NCI-H1417 treated with DMSO at 0.1 percent for 48 hours (cell line): ENCODE measurements at places on chromosomes 2 and 18.

DNA sequence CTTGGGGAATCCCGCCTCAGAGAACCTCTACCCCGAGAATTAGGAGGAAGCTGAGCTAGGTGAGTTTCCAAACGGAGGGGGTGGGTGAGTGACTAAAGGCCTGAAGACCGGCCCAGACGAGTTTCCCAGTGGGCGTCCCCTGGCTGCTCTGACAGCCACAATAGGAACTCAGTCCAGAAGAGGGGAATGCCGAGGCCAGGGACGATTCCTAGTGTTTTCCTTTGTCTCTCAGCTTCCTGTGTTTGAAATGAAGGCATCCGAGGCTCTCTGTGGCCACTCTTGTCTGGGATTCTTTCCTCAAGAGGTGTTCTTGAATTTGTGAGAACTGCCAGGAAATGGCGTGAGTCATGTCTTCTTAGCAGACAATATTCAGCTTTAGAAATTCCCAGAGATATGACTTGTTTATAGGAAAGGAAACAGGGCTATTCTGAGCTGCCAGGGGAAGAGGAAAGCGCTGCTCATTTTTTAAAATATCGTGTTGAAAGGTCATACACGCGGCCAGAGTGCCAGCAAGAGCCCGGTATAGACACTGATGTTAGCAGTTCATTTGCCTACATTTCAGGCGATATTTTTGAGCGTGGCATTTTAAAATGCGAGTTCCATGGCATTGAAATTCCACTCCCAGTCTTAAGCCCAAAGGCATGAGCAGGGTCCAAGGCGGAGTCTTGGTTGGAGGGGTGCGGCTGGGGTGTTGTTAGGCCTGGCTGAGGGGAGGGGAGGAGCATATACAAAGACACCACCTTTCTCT is 169.1 kb upstream of the KLF7 start:
- no peak for DNase-seq

- DNase-seq = no peak
These were observed 121.9 kb upstream of the GATA6 start for GRCh38 chr18:22047485-22047884.

DNA sequence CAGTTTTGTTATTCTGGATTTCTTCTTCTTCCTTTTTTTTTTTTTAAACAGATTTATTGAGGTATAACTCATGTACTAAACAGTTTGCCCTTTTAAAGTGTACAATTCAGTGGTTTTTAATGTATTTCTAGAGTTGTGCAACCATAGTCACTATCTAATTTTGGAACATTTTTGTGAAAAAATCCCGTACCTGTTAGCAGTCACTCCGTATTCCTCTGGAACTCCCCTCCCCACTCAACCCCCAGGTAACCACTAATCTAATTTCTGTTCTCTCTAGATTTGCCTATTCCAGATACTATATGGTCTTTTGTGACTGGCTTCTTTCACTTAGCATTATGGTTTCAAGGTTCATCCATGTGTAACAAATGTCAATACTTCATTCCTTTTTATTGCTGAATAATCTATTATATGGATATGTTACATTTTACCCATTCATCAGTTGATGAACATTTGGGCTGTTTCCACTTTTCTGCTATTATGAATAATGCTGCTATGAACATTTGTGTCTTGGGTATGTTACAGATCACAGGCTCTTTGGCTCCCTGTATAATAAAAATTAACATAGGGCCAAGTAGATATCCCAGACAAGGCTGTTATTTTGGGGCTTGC is 21.9 kb downstream of the EHBP1 start:
- DNase-seq = no peak

- DNase-seq = no peak
These were observed 132.9 kb upstream of the RND3 start for GRCh38 chr2:150620416-150620815.

DNA sequence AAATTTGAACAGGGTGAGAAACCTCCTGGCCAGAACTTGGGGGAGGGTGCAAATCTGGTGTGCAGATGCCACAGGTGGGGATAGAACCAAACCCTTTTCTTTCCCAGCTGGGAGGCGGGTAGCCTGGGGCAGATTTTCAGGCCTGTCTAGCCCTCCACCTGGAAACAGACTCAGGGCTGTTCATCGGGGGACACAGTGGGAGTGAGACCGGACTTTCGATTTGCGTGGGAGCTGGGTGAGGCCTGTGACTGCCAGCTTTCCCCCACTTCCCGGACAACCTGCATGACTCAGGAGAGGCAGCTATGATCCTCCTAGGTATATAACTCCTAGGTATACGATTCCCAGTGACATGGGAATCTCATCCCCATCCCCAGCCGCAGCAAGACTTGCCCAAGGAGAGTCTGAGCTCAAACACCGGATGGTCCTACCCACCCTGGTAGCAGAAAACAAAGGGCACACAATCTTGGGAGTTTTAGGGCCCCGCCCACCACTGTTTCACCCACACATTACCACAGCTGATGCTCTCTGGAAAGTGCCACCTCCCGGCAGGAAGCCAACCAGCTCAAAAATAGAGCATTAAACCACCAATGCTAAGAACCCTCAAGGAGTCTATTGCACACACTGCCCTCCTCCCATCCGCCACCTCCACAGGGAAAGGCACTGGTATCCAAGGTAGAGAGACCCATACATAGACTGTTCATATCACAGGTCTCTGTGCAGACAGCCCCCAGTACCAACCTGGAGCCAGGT is 92.5 kb downstream of the BARD1 start:
- no peak for DNase-seq

DNA sequence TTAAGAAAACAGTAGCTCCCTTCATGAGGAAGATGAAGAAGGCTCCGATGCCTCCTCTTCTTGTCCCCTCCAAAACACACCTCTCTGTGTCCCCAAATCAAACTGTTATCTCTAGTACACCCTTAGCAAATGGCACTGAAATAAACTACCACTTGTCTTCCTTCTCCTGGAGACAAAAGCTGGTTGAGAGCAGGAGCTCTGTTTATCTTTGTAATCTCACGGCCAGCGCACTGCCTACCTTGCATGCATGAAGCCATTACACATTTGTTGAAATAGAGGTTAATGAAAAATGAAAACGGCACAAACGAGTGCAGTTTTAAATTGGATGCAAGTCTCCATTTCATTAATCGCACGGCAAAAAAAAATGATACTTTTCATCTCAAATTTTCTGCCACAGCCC is 113.7 kb downstream of the EPB41L3 start:
- DNase-seq = no peak

GRCh38 chr2:147925886-147926285 is 81.1 kb downstream of the ACVR2A start:
- DNase-seq = no peak

- DNase-seq = no peak
These were observed 19.6 kb downstream of the EHBP1 start for GRCh38 chr2:62724886-62725711.

DNA sequence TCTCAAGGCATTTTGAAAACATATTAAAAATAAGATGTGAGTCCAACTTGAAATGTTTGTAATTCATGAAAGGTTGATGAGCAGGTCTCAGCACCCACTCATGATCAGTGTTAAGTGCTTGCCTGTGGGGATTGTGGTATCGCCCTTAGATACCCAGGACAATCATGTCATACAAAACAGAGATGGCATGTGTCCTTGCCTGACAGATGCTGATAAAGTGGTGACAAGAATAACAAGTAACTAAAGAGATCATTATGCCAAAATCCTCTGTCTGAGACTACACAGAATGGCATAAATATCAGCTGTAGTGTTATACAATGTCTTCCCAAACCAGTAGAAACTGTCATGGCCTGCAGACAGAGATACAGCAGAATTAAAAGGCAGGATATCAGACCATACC is 930.3 kb downstream of the SUCLG1 start:
- DNase-seq = no peak

DNA sequence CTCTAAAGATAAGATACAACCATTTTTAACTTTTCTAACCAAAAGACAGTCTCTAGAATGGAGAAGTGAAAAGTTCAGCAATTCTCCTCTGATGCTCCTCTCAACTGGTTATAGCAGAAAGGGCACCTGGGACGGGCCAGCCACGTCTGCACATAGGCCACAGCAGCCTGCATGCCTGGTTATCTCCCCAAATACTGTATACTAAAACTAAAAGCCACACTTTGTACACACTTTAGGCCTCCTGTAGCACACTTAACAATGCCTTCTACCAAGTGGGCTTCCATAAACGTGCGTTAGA is 179.1 kb downstream of the ANKRD44 start:
- DNase-seq = no peak

DNA sequence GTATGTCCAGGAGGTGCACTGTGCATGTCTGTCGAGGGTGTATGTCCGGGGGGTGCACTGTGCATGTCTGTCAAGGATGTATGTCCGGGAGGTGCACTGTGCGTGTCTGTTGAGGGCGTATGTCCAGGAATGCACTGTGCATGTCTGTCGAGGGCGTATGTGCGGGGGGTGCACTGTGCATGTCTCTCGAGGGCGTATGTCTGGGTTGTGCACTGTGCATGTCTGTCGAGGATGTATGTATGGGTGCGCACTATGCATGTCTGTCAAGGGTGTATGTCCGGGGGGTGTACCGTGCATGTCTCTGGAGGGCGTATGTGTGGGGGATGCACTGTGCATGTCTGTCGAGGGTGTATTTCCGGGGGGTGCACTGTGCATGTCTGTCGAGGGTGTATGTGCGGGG is 249.3 kb upstream of the MYT1L start:
- no peak for DNase-seq

DNA sequence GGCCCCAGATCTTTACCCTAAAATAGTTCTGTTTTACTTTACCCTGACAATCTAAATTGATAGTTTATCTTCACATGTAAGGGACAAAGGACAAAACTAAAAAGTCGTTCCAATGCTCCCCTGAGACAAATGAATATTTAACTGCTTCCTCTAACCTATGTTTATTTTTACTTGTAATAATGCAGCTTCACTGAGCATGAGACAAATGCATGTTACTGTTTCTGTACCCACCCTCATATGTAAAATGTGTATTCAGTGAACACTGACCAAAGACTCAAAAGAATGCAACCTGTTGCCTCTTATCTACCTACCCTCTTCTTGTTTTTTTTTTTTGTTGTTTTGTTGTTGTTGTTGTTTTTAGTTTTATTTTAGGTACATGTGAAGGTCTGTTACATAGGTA is 1570.9 kb upstream of the SLC39A10 start:
- no peak for DNase-seq

DNA sequence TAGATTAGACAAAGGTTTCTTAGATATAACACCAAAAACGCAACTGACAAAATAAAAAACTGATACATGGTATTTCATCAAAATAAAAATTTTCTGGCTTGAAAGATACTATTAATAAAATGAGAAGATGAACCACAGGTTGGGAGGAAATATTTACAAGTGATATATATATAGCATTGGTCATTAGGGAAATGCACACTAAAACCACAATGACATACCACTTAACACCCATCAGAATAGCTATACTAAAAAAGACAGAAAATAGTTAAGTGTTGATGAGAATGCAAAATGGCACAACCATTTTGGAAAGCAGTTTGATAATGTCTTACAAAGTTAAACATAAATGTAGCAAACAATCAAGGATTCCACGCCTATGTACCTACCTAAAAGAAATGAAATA is 83.9 kb downstream of the SLC66A3 start:
- no peak for DNase-seq

- no peak for DNase-seq
These were observed 105.9 kb upstream of the NYAP2 start for GRCh38 chr2:225293638-225294037.

- no peak for DNase-seq
These were observed 220.7 kb downstream of the CAMKMT start for GRCh38 chr2:44582363-44583008.

- DNase-seq = no peak
These were observed 14.6 kb downstream of the SLC4A5 start for GRCh38 chr2:74328573-74328972.

DNA sequence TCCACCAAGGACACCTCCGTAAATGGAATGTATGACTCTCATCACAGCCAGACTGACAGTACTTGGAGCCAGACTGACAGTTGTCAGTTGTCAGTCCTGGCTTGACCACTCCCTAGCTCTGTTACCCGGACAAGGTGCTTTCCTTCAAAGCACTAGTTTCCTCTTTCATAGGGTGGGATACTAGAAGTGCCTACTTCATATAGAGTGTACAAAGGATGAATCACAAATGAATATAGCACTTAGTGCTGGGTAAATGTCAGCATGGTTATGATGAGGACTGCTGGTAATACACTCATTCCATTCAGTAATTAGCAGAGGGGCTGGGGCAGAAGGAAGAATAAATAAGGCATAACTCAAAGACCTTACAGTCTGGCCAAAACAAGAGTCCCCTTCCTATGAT is 91.4 kb downstream of the ARL4C start:
- DNase-seq = no peak

DNA sequence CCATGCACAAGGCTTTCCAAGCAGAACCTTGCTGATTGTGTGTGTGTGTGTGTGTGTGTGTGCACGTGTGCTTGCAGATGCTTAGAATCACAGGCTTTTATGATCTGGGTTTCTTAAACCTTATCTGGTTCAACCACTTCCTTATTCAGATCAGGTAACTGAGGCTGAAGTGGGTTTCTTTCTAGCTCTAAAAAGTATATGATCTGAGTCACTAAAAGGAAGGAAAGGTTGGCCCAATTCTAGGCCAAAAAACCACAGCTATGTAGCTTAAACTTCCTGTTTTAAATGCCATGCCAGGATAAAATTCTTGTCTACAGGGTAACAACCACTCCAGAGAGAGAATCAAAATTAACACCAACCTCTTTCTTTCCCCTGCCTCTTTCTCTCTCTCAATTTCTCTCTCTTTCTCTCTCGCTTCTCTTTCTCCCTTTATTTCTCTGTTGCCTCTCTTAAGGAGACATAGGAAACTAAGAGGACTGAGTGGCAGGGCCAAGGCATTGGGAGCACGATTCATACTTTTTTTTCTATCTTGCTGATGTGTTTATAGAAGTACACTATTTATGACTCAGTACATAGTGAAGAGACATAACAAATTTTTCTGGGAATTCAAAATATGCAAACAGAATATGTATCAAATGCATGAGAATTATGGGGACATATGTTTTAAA is 140.3 kb downstream of the TRIB2 start:
- DNase-seq = no peak

GRCh38 chr18:62498616-62499262 is 24.1 kb upstream of the ZCCHC2 start:
- DNase-seq = no peak

DNA sequence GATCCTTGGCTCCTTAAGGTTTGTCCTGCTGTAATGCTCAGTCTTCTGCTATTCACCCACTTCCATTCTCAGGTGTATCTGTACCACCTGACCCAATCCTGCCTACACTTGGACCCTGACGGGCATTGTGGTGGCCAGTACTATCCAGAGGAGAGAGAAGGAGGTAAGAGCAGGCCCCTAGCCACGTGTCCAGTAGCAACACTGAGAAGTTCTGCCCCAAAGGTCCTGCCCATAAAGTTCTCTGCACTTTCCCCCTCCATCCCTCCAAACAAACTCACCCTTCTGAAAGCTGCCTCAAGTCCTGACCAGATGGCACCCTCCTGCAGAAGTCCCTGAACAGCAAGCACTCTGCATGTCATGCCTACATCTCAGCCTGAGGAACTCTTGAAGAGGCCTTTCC is 18.3 kb downstream of the TTC32 start:
- DNase-seq = no peak

GRCh38 chr2:40271094-40271493 is 180.8 kb downstream of the SLC8A1 start:
- no peak for DNase-seq
